ENCODE measurements at places on chromosomes 12 and 14.

DNA sequence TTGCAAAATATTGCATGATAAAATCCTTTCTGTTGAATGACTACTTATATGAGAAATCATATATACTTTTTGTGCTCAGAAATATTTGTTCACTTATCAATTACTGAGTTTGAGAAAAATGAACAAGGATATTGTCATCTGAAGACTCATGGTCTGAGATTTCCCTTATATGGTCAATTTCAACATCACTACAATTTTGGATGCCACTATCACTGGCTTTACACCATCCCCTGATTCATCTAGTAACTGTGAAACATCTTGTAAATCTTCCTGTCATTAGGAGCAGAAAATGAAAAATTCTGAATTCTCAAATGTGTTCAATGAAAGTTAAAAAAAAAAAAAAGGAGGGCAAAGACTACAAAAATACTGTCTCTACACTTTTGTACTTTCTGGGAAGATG lies 21.8 kb upstream of the GXYLT1 start:
- DNase-seq: no peak

GRCh38 chr12:27703720-27704452 lies 6.7 kb upstream of the MRPS35 start:
- peak; percentile 62 for DNase-seq

GRCh38 chr12:44225149-44225510 lies 389.2 kb downstream of the TMEM117 start:
- no peak for DNase-seq

- DNase-seq: no peak
Measured at GRCh38 chr14:31864937-31865855, 211.9 kb upstream of the ARHGAP5 start.

GRCh38 chr12:130418251-130418650 lies 80.6 kb downstream of the PIWIL1 start:
- no peak for DNase-seq
